ENCODE measurements at places on chromosomes 4 and X.

DNA sequence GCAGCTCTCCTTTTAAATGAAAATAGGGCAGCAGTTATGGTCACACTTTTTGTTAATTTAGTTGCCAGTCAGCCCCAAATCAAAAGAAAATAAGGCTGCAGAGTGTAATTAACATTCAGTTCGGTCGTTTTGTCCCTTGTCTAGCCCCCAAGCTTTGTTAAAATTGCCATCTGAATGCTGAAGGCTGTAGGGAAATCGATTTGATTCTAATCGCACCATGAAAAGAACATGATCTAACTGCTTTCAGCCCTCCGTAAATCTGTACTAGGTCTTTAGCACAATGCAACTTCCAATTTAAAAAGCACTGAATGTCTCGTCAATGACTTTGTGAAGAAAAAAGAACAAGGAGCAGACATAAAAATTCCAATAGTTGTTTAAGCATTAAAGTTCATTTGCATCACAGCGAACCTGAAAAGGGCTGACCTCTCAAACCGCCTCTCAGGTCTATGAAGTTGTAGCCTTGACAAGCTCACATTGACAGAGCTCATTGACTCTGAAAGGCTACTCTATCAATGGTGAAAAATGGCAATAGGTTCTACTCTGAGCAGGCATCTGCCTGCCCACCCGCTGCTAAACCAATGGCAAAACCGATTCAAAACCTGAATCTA lies 48.9 kb downstream of the CHIC2 start:
- no peak for DNase-seq

DNA sequence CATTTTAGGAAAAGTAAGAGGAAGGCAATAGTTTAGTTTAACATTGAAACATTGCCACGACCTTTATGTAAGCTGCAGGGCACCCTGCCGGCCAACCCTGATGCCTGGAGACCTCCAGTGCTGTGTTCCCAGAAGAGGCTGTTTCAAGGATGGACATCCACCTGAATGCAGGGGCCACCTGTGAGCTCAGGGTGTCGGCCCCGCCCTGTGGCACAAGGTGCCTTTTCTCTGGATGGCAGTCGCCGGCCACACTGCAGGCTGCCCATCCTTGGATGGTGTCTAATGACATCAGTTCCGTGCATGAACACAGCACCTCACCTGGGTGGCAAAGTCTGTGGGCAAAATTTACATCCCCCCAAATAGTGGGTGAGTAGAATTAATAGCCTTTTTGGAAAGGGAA lies 180.0 kb downstream of the AFAP1 start:
- no peak for DNase-seq

DNA sequence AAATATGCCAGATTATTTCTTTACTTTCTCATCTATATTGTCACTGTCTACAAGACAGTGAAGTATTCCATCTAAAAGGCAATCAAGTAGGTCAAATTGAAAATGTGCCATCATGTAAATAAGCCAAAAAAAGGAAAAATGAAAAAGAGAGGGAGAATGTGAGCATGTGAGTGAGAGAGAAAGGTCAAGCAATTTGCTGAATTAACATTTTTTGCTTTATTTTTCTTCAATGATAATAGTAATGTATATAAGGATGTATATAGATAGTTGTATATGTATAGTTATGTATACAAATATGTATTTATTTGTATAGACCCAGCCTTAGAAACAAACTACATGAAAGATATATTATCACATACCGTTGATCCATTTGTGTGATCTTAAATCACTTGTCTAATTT lies 11.5 kb downstream of the CXCL8 start:
- DNase-seq, result no peak

DNA sequence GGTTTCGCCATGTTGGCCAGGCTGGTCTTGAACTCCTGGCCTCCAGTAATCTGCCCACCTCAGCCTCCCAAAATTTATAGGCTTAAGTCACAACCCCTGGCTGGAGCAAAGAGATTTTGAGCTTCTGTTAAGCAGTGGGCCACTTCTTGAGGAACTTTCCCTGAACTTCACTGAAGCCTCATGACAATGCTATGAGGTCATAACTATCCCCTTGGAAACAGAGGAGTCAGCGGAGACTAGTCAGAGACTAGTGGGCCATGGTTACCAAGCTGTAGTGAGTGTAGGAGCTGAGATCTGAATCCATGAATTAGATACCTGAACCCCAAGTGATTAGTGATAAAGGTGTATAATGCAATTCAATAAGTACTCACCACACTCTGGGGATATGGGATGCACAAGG lies 145.1 kb upstream of the MSX1 start:
- no peak for DNase-seq

DNA sequence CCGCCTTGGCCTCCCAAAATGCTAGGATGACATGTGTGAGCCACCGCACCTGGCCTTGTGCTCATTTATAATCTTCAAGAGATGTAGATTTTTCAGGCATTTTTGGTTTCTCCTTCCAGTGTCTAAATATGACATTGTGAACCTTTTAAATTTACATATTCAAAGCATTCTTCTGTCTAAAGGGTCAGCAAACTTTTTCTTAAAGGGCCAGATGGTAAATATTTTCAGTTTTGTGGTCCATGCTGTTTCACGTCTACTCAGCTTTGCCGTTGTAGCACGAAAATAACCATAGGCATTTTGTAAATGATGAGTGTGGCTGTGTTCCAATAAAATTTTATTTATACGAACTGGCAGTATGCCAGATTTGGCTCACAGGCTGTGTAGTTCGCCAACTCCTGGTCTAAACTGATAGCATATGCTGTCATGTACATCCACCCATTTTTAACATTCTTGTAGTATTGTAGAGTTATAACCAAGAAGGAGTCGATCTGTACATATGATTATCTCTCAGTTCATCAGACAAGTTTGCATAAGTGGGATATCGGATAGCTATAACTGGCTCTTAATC lies 12.7 kb upstream of the GCNA start:
- no peak for DNase-seq

DNA sequence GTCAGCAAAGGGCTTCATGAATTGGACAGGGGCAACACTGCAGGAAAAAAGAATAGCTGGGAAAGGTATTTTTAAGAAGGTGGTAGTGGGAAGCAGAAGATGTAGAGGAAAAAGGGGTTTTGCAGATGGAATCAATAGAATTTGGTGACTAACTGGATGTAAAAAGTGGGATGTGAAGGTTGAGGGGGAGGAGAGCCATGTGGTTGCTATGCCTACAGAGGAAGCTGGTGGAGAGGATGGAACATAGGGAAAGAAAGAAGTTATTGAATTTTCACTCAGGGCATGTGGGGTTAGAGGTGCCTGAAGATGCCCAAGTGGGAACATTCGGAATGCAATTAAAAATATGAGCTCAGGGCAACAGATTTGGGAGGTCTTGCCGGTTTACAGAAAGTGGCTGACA lies 33.0 kb downstream of the REELD1 start:
- no peak for DNase-seq

DNA sequence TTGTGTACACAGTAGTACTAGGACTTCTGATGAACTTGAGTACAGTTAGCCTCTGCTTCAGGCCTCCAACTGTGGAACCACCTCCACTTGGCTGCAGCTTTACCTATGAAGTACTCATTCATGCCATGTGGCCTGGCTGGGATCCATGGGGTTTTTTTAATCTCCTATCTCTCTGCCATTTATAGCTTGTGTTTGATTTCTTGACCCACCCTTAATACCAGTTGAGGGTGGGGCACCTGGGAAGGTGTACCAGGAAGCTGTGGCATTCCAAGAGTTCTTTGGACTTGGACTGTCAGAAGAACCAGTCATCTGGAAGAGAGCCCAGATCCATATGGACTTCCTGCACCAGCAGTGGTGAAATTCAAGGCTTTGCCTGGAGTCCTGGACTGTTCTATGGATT lies 230.1 kb downstream of the SHROOM3 start:
- no peak for DNase-seq

DNA sequence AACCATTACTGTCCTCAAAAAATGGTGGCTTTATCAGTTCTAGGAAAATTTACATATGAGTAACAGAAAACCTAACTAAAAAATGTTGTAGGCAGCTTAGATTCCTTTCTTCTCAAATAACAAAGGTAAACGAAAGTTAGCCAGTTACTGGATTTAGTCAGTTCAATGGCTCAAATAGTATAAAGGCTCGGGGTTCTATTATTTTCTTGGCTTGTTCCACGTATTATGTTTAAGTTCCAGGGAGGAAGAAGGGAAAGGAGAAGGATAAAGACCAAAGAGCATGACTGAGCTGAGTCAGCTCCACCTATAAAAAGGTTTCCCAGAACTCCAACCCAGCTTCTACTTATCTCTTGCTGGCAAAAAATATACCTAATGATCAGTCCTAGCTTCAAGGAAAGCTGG lies 41.0 kb upstream of the MAB21L2 start:
- DNase-seq, result no peak

DNA sequence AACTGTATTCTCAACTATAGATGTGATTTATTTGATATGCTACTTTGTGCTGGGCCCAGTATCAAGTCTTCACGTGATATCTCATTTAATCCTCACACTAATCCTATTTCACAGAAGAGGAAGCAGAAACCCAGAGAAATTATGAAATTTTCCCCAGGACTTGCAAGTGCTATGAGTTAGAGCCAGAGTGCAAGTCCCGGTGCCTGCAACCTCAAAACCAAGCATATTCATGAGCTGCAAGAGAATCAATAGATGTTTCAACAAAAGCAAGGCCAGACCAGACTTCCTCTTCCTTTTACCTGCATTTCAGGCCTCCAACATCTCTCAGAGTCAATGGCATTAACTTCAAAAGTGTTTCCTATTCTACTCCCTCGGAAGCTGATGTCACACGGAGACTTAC lies 92.2 kb upstream of the GATB start:
- no peak for DNase-seq

DNA sequence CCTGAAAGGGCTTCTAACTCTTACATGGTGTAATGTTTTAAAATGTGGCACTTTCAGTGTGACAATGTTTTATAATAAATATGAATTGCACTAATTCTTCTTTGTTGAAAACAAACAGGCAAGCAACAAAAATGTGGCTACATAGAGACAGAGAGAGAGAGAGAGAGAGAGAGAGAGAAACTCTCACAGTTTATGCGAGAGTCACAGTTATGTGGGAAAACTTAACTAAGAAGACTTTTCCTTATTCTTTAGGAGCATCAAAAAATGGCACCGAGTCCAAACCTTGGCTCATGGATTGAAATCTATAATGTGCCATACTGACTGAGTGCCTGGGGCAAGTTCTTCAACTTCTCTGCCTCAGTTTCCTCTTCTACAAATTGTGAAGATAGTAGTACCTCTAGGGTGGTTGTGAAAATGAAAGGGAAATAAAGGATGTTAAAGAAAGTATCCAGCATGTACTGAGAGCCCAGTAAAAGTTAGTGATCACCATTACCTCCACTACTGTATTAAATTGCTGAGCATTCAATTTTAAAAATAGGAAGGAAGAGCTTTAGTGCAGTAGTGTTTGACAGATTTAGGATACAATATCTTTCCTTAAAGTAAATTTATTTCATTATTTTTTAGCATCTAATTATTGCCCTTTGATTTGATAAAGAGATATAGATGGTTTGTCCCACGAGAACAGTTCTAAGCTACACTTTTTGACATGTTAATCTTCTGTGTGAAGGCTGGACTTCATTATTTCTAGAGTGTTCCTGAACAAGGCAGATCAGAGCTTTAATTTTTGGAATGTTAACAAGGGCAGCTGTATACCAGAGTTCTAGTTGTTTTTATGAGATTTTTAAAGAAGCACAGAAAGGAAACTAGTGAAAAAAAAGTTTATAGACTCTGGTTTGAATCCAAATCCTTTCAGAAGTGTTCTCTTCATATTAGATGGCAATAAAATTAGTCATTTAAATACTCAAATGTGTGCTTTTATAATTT lies 187.5 kb upstream of the ANK2 start:
- no peak for DNase-seq

DNA sequence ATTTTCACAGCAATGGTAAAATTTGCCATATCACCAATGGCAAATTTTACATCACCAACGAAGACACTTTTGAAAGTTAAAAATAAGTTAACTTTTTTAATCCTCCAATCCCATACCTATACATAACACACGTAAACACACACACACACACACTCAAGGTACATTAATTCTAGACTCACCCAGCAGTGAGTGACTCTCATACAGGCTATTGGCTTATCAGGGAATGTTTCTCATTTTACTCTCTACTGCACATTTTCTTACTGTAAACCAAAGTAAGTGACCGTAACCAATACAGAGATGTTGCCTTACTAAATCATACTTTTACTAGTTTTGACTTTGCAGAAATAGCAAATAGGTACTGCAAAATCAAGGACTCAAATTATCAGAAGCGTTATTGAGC lies 2.3 kb downstream of the VEGFC start:
- no peak for DNase-seq

DNA sequence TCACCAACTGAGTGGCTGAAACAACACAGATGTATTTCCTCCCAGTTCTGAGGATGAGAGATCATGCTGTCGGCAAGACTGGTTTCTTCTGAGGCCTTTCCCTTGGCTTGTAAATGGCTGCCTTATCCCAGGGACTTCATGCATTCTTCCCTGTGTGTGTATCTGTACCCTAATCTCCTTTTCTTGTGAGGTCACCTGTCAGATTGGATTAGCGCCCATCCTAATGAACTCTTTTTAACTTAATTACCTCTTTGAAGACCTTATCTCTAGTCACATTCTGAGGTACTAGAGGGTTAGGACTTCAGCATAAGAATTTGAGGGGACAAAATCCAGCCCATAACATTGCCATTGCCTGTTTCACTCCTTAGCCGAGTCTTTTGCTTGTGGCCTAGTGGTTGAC lies 59.5 kb upstream of the TMEM150C start:
- DNase-seq, result no peak

DNA sequence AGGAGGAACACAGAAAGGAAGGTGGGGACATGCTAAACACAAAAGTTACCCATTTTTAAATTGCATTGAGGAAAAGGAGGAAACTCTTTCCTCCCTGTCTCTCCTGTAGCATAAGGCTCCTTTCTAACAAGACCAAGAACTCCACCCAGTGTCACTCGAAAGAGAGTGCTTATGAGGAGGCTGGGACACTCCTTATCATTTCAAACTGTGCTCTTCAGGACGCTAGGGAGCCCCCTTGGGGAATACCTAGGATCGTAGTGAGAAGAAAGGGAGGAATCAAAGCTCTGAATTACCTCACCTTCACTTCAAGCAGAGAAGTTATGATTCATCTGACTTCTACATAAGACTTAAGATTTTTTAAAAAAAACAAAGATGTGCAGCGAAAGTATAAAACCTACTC lies 65.5 kb downstream of the F9 start:
- DNase-seq, result no peak

DNA sequence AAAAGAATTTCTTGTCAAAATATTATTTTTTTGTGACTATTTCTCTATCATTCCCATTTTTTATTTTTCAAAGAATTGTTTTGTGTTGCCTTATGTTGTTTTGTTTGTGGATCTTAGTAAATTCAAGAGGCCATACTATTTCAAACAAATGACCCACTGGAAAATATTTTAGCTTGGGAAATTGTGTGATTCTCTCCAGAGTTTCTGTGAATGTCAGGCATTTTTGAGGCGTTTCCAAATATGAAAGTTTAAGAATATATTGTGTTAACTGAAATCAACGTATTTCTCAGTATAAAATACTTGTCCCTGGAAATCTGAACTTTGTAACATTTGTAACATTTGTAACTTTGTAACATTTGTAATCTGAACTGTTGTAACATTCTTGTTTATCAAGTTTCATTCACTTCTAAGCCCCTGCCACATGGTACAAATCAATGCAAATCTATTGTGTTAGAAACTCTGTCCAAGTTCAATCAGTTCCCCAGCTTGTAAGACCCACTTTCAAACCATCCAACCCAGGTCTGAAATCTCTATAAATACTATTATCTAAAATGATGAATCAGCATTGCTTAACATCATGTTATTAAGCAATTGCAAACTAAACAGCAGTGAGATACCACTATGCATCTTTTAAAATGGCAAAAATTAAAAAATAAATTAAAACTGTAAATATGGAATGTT lies 465.4 kb upstream of the GRID2 start:
- no peak for DNase-seq

All from T-helper 2 cell (primary cell).